ENCODE measurements at places on chromosomes 6 and 20. TPM values are rescaled to one million over a fixed set of nuclear protein-coding genes. Genes with fewer than 3 reads are reported as not detected.

ZBTB12 gene
- 4.6 TPM for total RNA-seq

IYD gene
- total RNA-seq = not detected

MEP1A gene
- not detected for total RNA-seq

EPHA7 gene
- total RNA-seq = 1.3 TPM

PPIL6 gene
- total RNA-seq = 6.5 TPM

SLC35D3 gene
- under 0.01 TPM for total RNA-seq

ZSCAN23 gene
- 3.9 TPM for total RNA-seq

PHACTR1 gene
- 0.19 TPM for total RNA-seq

NDRG3 gene
- total RNA-seq = 16.5 TPM

OR2J3 gene
- not detected for total RNA-seq

ANKRD66 gene
- total RNA-seq = not detected

PPP1R16B gene
- total RNA-seq = 2.0 TPM

CCHCR1 gene
- total RNA-seq = 19.0 TPM

LPIN3 gene
- total RNA-seq = 7.9 TPM

SLC17A3 gene
- not detected for total RNA-seq

MUCL3 gene
- not detected for total RNA-seq

WFDC2 gene
- total RNA-seq = not detected

AKAP12 gene
- total RNA-seq = 198 TPM

AIF1 gene
- not detected for total RNA-seq

PABPC1L gene
- total RNA-seq = 8.6 TPM

RUNX2 gene
- 1.7 TPM for total RNA-seq

HLA-DRB5 gene
- total RNA-seq = not detected

HCRTR2 gene
- not detected for total RNA-seq

PGC gene
- total RNA-seq = not detected
